ENCODE measurements at places on chromosomes 4 and X.

DNA sequence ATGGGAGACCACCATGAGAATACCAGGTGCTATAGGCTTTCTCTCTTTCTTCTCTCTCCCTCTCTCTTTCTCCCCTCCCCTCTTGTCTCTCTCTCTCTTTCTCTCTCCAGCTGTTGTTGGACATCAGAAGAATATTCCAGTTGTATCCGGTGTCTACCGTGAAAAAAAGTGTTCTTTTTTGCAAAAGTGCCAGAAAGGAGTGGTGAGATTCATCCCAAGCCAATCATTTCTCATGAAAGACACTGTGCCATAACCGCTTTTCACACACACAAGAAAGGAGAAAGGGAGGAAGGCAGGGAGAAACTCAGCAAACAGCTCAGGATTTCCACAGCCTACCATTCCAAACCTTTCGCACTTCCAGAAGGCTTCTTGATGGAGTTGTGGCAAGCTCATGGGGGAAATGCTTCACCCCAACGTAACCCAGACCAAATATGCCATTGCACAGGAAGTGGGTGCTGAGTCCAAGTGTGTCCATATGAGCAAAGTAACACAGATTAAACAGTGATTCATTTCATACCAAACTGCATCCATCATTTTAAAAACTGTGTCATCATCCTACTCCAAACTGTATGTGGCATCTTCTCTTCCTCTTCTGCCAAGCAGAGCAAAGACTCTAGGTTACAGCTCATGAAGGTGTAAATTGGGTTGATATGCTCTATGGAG is 224.0 kb downstream of the APBB2 start:
- DNase-seq = no peak

- no peak for DNase-seq
Observed at GRCh38 chr4:7790999-7791398, 148.7 kb downstream of the AFAP1 start.

DNA sequence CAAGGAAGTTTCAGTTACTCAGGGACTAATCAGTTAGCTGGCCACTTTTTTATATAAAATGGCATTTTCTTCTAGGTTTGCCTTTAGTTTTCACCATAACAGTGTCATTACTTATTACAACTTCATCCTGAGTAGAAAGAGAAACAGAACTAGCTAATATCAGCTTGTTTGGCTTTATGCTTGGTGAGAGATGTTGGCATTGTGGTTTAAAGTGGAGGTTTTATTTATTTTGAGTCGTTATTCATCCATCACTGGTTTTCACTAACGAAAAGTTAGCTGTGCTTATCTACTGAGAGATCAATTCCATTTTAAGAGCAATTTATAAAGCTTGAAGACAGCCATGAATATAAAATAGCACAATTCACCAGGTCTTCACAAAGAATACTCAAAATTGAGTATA is 714.5 kb downstream of the GRID2 start:
- no peak for DNase-seq

DNA sequence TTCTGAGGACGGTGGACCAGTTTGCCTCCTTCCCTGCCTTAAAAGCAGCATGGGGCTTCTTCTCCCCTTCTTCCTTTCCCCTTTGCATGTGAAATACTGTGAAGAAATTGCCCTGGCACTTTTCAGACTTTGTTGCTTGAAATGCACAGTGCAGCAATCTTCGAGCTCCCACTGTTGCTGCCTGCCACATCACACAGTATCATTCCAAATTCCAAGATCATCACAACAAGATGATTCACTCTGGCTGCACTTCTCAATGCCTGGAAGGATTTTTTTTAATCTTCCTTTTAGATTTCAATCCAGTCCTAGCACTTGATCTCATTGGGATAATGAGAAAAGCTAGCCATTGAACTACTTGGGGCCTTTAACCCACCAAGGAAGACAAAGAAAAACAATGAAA is 255.3 kb downstream of the RAPGEF2 start:
- no peak for DNase-seq

- DNase-seq = no peak
Observed at GRCh38 chrX:74890676-74891430, 34.4 kb downstream of the NEXMIF start.

- no peak for DNase-seq
Observed at GRCh38 chr4:185792384-185793115, 19.4 kb downstream of the SORBS2 start.

- DNase-seq = no peak
Observed at GRCh38 chr4:2823671-2824328, 19.8 kb upstream of the ADD1 start.

DNA sequence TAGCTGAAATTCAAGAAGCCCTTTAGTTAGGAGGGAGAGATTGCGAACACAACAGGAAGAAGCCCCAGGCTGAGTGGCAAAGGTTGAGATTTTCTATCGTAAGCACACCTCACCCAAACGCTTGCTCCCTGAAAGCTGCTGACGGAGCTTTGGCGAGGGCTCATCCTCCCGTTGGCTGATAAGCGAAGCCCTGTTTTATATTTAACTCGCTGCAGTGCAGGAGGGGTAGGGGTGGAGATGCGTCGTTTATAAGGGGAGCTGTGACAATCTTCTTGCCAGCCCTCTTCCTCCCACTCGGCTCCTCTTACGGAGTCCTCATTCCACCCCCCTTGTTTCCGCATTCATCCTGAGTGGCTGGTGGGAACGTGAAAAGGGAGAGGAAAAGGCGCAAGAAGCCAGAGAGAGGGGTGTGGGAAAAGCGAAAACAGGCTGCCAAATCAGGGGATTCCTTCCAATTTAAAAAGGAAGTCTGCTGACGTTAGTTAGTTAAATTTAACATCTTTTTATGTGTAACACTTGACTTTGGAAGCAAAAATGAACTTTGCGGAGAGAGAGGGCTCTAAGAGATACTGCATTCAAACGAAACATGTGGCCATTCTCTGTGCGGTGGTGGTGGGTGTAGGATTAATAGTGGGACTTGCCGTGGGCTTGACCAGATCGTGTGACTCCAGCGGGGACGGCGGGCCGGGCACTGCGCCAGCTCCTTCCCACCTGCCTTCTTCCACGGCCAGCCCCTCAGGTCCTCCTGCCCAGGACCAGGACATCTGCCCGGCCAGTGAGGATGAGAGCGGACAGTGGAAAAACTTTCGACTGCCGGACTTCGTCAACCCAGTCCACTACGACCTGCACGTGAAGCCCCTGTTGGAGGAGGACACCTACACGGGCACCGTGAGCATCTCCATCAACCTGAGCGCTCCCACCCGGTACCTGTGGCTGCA is at the start of gene ENPEP:
ENPEP (plus strand) TSS at position 275 of the 938 bp plus-strand sequence; CDS start at position 535, 260 bp downstream.
- no peak for DNase-seq

DNA sequence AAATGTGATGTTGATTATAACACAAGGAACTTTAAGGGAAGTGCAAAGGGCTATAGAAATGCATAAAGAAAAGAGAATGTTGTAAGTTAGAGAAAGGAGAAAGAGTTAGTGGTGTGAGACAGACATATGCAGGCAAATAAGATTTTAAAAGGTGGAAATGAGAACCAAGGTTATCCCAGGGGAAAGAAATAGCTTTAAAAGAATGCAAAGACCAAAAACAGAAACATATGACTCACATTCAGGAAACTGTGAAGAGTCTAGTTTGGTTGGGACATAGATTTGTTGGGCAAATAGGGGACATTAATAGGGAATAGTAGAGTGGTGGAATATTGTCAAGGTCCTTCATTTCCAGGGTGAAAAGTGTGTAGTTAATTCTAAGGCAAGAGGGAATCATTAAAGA is 52.4 kb downstream of the MAPK10 start:
- no peak for DNase-seq

DNA sequence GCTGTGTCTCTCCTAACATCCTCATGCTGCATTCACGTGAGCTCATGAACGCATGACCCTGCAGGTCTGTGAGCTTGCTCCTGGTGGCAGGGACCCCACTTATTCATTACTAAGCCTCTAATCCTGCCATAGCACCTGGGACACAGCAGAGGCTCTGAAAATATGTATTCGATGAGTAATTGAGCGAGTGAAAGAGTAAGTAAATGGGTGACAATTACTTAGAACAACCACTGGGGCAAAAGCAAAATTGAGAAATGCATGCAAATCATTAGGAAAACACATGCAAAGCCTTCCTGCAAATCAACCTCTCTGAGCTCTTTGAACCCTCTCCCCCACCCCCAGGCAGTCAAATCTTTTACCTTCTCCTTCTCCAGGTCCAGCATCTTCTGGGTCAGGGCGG is 23.6 kb upstream of the C4orf50 start:
- no peak for DNase-seq

- no peak for DNase-seq
Observed at GRCh38 chr4:123186731-123187130, 209.9 kb upstream of the SPRY1 start.

- no peak for DNase-seq
Observed at GRCh38 chrX:78075787-78076389, 28.2 kb upstream of the PGK1 start.

DNA sequence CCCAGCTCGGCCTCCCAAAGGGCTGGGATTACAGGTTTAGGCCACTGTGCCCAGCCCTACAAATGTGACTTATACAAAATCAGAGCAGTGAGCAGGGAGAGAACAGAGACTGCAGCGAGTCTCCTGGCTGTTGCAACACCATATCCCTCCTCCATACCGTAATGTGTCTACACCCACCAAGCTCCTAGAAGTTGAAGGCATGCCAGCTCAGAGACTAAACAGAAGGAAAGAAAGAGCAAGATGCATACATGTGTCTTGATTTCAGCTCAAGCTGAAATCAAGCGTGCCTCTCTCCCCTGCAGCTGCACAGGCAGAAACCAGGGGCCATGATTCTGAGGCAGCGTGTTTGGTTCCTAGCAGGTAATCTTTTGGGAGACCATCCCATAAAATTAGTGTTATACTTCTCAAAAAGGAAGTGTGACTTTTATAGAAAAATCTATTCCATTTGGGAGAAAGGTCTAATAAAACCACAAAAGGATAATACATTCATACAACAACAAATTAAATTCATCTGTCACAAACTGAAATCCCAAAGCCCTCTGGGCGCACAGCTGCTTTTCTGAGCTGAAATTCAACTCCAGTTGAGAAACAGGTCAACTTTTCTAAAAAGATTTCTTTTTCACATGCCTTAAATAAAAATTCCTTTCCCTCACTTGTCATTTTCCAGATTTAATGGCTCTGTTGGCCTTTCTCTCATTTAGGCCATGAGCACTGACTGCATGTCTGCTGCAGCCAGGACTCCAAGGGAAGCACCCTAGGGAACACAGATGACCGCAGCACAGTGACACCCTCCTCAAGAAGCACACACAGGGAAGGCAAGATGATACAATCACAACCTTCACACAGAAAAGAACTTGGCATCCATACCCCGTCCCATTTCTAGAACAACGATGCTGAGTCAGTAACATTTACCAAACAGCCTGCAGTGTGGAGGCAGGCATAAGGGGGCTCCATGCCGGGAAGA is 34.4 kb downstream of the AFAP1 start:
- no peak for DNase-seq

DNA sequence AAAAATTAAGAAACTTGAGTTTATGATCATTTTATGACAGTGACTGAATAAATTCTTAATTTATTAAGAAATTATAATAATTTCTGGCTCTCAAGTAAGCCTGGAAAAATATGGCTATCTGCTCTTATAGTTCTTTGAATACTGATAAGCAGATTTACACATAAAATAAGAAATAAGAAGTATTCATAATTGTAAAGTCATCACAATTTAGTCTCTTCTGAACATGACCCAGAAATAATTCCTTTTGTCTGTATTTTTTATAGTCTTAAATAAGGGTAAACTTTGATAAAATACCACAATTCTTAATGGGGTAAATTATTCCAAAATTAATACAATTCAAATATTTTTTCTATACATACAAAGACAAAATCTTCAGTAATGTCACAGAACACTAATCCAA is 72.7 kb downstream of the ANKRD17 start:
- no peak for DNase-seq

- DNase-seq = no peak
Observed at GRCh38 chr4:35760807-35761206, 483.5 kb downstream of the ARAP2 start.

DNA sequence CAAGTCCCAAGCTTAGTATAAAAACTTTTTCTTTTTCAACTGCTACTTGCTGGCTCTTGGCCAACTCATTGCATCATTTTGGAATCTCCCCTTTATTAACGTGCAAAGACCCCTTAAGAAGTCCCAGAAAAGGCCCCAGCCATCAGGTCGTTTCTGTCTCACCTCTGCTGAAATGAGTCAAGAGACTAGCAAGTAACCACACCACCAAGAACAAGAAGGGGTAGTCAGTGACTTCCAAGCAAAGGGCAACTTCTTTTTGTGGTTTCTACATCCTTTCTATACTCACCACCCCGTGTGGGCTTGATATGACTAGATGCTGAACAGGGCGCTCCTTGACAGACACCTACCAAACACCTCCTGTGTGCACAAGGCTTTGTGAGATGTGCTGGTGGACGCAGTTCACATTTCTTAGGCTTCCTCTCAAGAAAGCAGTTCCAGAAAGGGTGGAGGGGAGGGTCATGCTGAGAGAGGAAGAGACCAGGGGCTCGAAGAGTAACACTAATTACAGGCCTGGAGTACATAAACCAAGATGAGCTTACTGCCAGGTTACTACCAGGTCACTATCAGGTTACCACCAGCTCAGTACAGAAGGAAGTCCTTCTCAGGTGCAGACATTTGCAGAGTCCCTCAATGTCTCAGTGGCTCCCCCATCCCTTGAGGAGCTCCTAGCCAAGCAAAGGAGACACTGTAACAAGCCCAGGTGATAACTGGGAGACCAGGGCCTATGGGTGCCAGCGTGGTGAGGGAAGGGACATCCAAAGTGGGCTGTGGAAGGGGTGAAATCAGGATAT is 19.3 kb downstream of the JAKMIP1 start:
- DNase-seq = peak; percentile 64

- DNase-seq = no peak
Observed at GRCh38 chr4:14769993-14770392, 232.3 kb upstream of the CPEB2 start.

DNA sequence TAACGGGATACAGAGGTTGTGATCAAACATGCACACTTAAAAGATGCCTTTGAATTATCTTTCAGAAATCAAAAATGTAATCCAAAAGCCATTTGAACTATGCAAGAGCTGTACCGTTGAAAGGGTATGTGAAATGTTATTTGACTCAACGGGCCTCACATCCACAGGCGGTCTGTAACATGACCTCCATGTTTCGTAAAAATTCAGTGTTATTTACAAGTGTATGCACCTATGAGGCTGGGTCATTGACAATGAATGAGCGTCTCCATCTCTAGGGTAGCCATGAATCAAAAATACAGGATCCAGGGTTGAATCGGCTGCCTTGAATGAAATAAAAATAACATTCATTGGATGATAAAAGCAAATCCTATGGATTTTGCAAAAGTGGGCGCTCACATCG is 100.1 kb downstream of the CRLF2 start:
- no peak for DNase-seq

GRCh38 chrX:107773206-107773605 is 2.4 kb downstream of the TSC22D3 start:
- no peak for DNase-seq

All from activated naive CD4-positive, alpha-beta T cell treated with anti-CD3 and anti-CD28 coated beads, Interleukin-2, amount 10 ng/mL, durations not matched to agents 7 days and 5 days (primary cell).